ENCODE measurements at places on chromosomes 12 and 14.

DNA sequence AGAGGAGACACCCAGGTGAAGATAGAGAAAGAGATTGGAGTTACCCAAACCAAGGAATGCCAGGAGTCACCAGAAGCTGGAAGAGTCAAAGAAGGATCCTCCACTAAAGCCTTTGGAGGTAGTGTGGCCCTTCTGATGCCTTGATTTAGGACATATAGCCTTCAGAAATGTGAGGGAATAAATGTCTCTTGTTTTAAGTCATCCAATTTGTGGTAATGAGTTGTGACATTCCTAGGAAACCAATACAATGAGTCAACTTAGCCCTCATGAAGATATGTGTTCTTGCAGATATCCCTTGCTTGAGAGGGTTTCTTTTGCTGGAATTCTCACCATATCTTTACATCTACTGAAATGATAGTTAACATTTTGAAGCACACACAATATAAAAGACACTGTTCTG lies 58.8 kb downstream of the CCER1 start:
- no peak for DNase-seq

- no peak for DNase-seq
Measured at GRCh38 chr12:109497675-109498074, 20.2 kb downstream of the UBE3B start.

- DNase-seq: no peak
Measured at GRCh38 chr12:87047691-87048090, 791.5 kb upstream of the MGAT4C start.

- DNase-seq: no peak
Measured at GRCh38 chr12:118982984-118983761, 1.8 kb downstream of the SRRM4 start.

DNA sequence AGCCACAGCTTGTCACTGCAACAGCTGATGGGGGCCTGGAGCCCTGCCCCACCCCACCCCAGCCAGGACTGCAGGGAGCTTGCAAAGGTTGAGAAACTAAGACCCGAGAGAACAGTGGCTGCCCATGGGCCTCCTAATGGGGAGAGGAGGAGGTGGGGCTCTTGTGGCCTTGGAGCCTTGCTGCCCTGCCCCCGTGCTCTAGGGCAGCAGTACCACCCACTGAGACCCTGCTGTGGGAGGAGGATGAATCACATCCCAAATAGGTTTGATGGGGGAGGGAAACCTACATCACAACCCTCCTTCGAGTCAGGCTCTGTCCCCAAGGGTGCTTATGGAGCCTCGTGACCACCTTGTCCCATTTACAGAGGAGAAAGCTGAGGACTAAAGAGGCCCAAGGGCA lies 15.9 kb downstream of the HHIPL1 start:
- DNase-seq: no peak

DNA sequence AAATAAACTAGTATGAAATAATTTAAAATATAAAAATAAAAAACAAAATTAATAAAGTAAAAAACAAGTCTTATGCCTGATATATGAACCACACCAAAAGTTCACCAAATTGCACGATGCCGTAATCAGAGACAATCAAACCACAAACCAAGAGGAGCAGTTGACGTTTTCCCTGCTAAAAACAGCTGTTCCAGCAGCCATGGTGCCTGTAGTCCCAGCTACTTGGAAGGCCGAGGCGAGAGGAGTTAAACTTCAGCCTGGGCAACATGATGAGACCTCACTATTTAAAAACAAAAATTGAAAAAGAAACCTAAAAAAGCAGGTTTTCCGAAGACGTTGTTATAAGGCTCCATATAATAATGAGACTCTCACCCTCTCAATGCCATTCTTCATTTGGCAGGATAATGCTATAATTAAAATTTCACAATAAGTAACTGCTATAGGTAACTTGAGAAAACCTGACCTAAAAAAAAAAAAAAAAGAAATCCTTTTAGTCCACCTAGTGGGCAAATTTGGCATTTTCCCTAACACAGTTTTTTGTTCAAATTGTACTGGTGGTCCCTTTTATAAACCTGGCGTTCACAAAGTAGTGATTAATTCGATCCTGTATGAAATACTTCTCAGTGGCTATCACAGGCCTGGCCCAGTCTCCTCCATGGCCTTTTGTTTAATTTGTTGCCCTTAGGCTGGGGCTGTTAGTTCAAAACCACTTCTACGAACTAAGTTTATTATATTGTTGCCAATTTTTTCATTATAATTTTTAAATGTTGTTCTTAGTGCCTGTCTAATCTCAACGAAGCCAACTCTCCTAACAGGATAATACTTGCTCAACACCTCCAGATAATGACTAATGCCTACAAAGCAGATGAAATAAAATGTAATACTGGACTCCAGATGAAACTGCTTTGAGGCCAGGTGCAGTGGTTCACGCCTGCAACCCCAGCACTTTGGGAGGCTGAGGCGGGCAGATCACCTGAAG lies 62.1 kb downstream of the TNFAIP2 start:
- no peak for DNase-seq

- DNase-seq: no peak
Measured at GRCh38 chr12:107080299-107080698, 13.1 kb downstream of the CRY1 start.

GRCh38 chr12:5872745-5873144 lies 72.3 kb downstream of the ANO2 start:
- DNase-seq: no peak

All from activated B cell treated with CpG ODN at 0.5 μM for 24 hours (primary cell).